Ascending aorta (tissue), 2 donors: ENCODE measurements at places on chromosomes 6 and 20.

DNA sequence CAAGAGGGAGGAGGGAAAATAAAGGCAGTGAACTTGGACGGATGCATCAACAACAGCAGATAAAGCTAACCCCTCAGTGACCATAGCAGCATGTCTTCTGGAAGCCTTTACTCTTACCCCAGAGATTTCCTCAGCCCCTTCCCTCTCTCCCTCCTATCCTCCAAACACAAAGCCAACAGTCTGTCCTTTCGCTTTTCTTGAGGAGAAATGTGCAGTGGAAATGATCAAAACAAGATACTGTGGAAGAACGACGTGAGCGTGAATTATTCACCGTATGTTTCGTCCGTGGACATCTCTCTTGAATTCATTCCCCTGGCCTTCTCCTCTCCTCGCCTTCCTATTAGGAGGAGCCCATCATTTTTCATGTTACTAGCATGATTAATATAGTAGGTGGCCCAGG lies 8.5 kb downstream of the NRN1 start:
- DNase-seq: no peak

DNA sequence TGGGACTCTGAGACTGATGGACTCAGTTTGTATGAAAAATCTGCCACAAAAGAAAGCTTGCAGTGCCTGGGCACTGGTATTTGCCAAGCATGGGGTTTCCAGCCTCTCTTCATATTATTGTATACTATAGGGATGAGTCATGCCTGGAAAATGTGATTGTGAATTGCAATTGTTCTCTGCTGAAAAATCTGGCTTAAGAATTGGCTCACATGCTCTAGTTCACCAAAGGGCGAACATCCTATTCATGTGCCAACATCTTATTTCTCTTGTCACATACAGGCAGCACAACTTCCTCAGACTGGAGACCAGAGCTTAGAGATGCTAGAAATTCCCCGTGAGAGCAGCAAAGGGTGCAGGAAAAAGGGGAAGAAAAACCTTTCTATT lies 103.6 kb upstream of the KCNK16 start:
- no peak for DNase-seq

- DNase-seq: no peak
Observed at GRCh38 chr20:50475681-50476292, 34.4 kb upstream of the PTPN1 start.

GRCh38 chr20:49823152-49823847 lies 10.7 kb downstream of the SLC9A8 start:
- DNase-seq: no peak

GRCh38 chr6:32941214-32941768 lies 463 bp upstream of the HLA-DMB start:
- DNase-seq: no peak

GRCh38 chr6:11089695-11090094 lies 3.9 kb upstream of the SMIM13 start:
- no peak for DNase-seq

GRCh38 chr6:107124934-107125348 lies 9.6 kb upstream of the BEND3 start:
- no peak for DNase-seq

DNA sequence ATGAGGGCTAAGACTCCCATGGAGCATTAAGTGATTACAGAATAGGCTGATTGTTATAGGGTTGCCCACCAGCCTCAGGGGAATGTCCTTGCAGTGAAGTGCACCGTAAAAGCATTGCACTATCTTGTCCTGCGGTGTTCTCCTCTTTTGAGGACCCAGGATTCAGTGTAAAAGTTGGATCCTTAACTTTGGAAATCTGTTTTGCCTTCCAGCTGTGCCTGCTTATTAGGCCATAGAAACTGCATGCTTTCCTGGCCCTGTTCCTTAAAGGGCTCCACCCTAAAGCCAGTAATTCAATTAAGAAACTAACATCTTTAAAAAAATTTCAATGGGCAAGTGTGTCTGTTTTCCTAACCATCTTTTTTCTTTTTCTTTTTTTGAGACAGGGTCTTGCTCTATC lies 25.4 kb upstream of the NOTCH4 start:
- DNase-seq: no peak
